ENCODE measurements at places on chromosomes 7 and 10. TPM values are rescaled to one million over a fixed set of nuclear protein-coding genes. Genes with fewer than 3 reads are reported as not detected.

Gene GNG11
- total RNA-seq: 11.2 TPM

Gene OR2A42
- not detected for total RNA-seq

Gene MMRN2
- 1.5 TPM for total RNA-seq

Gene NRG3
- not detected for total RNA-seq

Gene PLXDC2
- total RNA-seq: 3.8 TPM

Gene IDI2
- total RNA-seq: not detected

Gene CCDC3
- total RNA-seq: 0.16 TPM

Gene GOLGA7B
- not detected for total RNA-seq

Gene FAM25A
- not detected for total RNA-seq

Gene NPTX2
- total RNA-seq: under 0.01 TPM

Gene FGFR2
- total RNA-seq: under 0.01 TPM

Gene ATRNL1
- 0.16 TPM for total RNA-seq

Gene CD36
- total RNA-seq: 1.0 TPM

Gene DPCD
- total RNA-seq: 52.8 TPM

Gene NEUROD6
- total RNA-seq: not detected

Gene BZW2
- total RNA-seq: 42.0 TPM

Gene TUBB8
- not detected for total RNA-seq

Gene HERC4
- 65.3 TPM for total RNA-seq

Gene ELMO1
- total RNA-seq: 0.16 TPM

Gene GIMAP8
- under 0.01 TPM for total RNA-seq

Gene SRRM3
- 0.94 TPM for total RNA-seq

Gene SPDYE9
- total RNA-seq: not detected

Gene HABP2
- total RNA-seq: not detected

Gene TNS3
- 22.8 TPM for total RNA-seq

Gene C1GALT1
- 4.8 TPM for total RNA-seq

Gene AMPH
- 3.0 TPM for total RNA-seq

Gene CAMK2B
- not detected for total RNA-seq

Gene SLC18A2
- total RNA-seq: not detected

Gene CACNB2
- 1.2 TPM for total RNA-seq

Gene MALRD1
- total RNA-seq: 0.16 TPM

All from bronchial smooth muscle cell (primary cell).